Jurkat, Clone E6-1 (cell line): ENCODE measurements at places on chromosomes 13 and 19.
A peak's percentile ranks its signal among the peaks of the same experiment; 100 is the strongest.

GRCh38 chr19:21765151-21765550, 2.2 kb downstream of the ZNF100 start:
- no peak for DNase-seq

- DNase-seq: peak; percentile 21
These were observed 313.1 kb upstream of the MAB21L1 start for GRCh38 chr13:35789335-35790165.

DNA sequence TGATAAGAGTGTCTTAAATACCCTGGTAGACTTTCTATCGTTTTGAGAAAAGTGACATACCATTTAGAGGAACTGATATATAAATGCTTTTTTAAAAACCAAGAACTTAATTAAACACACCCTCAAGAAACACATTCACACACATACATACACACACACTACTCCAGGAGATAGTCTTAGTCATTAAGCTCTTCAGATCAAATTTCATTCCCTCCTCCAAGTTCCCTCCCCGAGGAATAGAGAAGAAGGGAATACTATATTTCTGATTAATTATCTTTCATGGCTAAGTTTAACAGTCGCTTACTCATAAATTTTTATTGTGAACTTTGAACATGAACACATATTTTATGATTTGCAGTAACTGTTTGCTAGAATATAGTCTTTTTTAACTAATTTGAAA, 1109.5 kb downstream of the SLITRK1 start:
- DNase-seq: no peak

DNA sequence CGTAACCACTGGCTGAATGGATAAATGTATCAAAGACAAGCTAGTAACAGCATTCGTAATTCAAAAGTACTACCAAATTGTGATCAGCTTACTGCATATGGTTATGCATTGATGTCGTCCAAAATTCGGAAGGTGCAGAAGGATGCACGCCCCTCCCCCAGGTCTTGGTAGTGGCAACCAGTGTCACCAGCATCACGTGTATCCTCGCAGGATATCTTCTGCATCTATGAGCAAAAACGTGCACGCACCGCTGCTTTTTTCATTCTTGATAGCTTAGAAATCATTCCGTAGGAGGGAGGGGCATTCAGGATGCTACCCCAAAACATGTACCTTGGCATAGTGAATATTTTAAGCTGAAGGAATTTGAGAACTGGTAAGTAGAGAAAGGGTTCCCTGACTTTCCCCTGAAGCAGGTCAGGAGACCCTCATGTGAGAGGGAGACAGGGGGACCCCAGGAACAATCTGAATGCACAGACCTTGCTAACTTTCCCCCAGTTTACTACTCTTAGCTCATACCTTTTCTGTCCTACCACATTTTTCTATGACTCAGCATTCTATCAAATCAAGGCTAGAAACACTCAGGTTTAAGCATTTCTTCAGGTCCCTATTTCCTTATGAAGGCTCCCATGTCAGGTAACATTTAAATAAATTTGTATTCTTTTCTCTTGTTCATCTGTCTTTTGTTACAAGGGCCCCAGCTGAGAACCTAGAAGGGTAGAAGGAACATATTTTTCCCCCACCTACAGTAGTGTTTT, 61.2 kb upstream of the TM9SF2 start:
- DNase-seq: no peak

- DNase-seq: no peak
These were observed 23.6 kb upstream of the PHF11 start for GRCh38 chr13:49472186-49472585.

GRCh38 chr19:29872224-29872731, 60.5 kb downstream of the CCNE1 start:
- no peak for DNase-seq

- no peak for DNase-seq
These were observed 170.0 kb downstream of the NUFIP1 start for GRCh38 chr13:44819245-44819644.

- DNase-seq: peak; percentile 16
These were observed 58.4 kb downstream of the SPRYD7 start for GRCh38 chr13:49877629-49878218.

DNA sequence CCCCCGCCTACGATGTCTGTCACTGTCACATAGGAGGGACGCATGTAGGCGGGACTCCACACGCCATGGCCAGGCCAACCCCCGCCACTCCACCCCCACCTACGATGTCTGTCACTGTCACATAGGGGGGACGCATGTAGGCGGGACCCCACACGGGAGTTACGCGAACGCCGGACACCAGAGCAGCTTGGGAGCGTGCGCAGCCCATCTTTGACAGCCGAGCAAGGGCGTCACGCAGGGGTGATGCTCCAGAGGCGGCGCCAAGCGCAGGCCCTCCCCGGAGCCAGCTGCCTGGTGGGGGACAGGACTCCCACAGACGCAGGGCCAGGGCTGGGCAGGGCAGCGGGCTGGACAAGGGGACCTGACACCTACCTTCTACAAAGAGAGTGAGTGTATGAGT, 20.0 kb downstream of the ZNF787 start:
- no peak for DNase-seq

GRCh38 chr19:53519446-53519845, 18.5 kb upstream of the ZNF331 start:
- no peak for DNase-seq

GRCh38 chr13:88125055-88125454, 453.9 kb downstream of the SLITRK5 start:
- peak; percentile 0 for DNase-seq

GRCh38 chr19:7010722-7011593, 10.3 kb downstream of the MBD3L2B start:
- no peak for DNase-seq

DNA sequence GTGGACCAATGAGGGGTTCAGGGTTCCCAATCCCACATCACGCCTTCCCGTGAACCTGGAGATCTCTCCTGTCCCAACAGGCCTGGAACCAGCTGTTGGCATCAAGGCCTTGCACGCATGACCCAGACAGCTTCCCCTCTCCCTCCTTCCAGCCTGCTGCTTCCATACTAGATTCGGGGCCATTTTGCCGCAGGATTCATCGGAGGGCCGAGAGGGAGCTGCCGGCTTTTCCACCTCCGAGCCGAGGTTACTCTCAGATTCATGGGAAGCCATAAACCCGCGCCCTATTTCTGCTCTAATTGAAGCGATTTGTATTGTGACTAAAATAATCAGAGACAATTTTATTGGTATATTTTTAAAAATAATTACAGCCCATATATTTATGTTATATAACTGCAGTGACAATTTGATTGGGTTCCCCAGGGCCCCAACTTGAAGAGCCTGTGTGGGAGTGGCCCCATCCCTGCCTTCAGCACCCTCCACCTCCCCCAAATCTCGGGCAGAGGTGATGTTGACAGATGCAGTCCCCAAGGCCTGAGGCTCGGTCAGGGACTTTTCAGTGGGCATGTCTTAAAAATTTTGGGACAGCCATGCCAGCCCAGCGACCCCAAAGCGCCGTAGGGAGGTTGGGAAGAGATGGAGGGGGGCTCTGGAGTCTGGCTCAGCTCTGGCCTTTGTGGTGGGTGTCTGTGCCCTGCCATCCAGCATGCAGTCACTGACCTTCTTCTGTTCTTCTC, 30.8 kb upstream of the PEPD start:
- no peak for DNase-seq

DNA sequence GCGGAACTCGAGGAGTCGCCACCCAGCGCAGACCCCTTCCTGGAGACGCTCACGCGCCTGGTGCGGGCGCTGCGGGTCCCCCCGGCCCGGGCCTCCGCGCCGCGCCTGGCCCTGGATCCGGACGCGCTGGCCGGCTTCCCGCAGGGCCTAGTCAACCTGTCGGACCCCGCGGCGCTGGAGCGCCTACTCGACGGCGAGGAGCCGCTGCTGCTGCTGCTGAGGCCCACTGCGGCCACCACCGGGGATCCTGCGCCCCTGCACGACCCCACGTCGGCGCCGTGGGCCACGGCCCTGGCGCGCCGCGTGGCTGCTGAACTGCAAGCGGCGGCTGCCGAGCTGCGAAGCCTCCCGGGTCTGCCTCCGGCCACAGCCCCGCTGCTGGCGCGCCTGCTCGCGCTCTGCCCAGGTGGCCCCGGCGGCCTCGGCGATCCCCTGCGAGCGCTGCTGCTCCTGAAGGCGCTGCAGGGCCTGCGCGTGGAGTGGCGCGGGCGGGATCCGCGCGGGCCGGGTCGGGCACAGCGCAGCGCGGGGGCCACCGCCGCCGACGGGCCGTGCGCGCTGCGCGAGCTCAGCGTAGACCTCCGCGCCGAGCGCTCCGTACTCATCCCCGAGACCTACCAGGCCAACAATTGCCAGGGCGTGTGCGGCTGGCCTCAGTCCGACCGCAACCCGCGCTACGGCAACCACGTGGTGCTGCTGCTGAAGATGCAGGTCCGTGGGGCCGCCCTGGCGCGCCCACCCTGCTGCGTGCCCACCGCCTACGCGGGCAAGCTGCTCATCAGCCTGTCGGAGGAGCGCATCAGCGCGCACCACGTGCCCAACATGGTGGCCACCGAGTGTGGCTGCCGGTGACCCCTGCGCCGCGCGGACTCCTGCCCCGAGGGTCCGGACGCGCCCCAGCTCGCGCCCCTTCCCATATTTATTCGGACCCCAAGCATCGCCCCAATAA, 2.3 kb downstream of the AMH start:
- no peak for DNase-seq

DNA sequence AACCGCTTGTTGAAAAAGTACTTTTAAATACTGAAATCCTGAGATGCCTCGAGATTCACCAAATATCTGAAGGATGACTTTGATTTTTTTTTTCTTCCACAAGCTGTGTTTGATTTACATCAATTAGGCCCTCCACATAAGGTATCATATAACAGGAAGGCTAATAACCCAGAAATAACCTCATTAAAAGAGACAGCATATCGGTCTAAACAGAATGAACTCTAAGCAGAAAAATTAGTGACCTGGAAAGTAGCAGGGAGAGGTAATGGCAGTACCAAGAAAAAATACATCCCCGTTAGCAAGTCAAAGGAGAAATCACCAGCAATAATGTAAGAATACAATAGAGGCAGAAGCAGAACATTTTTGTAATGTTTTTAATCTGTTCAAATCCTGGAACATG, 452.4 kb upstream of the TSHZ3 start:
- DNase-seq: no peak
